Occipital lobe (tissue), 3 donors: ENCODE measurements at places on chromosomes 4 and X. TPM values are rescaled to one million over a fixed set of nuclear protein-coding genes. Genes with fewer than 3 reads are reported as not detected.
A peak's percentile ranks its signal among the peaks of the same experiment; 100 is the strongest.

SSX2 gene
- total RNA-seq, result not detected

OPRPN gene
- total RNA-seq, result not detected

KCNE5 gene
- 1.9 TPM for total RNA-seq

FAM47A gene
- not detected for total RNA-seq

PABPC1L2B gene
- total RNA-seq, result not detected

GRCh38 chr4:71294301-71294700 is 44.5 kb upstream of the SLC4A4 start:
- no peak for DNase-seq

DNA sequence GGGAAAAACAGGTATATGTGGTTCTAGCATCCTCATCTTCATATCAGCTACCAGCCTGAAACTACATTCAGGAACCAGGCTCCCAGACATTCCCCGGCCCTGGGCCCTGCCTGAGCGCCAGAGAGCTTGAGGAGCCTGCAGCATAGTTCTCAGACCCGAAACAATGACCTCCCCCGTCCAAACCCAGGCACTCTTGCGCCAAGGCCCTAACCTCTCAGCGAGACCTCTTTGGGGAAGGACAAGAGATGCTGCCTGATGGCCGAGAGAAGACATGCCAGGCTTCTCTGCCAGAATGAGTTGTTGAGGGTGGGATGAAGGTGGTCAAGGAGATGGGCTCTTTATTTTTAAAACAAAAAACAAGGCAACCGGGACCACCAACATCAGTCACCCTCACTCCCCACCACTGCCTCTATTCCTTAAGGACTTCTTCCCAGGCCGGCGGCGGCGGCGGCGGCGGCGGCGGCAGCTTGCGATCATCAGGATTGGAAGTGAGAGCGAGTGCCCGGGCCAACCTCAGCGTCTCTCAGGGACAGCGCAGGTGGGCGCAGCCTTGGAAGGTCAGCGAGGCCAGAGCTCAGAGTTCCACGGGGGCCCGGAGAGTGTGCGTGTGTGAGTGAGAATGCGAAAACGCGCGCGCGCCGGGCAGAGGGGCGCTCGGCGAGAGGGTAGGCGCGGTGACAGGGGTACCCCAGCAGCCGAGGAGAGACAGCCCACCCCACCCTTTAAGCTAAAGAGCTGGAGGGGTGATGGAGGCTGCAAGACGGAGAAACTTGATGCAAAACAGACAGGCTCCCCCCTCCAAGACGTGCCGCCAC is 601 bp downstream of the INPP4B start:
- DNase-seq, result peak; percentile 27

DNA sequence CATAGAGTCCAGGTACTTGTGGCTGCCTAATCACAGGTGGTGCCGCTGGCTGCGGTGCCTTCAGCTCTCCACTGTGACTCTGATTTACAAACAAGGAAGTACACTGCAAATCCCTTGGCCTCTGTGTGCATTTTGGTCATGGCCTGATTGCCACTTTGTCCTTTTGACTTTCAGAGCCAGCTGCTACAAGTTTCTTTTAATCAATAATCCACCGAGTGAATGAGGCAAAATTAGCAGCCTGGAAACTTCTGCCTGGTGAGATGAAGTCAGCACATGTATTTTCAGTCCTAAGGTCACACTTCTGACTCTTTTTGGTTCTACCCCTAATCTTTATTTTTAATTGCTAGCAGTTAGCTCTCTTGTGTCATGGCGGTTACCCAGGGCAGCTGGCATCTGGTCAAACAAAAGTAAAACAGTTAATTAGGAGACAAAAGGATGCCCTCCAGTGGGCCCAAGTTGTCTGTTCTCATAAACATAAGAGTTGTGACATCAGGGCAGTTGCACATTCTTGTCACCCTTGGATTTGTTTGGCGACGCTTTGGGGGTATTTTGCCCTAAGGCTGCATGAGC is 62.3 kb upstream of the LNX1 start:
- no peak for DNase-seq

- DNase-seq, result no peak
Observed at GRCh38 chrX:333611-334311, 15.2 kb upstream of the GTPBP6 start.

DNA sequence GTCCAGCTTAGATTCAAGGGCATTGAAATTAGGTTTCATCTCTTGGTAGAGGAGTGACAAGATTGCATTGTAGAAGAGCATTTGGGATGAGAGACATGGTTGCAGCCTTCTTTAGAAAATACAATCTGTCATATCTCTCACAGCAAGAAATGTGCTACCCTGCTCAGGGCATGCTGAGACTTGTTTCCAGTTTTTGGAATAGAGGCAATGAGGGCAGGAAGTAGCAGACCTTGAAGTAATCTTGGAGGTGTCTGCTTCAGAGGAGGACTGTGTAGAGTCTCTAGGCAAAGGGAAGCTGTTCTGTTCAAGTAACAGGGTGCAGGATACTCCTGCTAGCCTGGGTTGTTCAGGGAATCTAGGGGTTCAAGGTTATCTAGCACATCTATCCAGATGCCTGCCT is 116.1 kb upstream of the ZNF827 start:
- DNase-seq, result no peak

DNA sequence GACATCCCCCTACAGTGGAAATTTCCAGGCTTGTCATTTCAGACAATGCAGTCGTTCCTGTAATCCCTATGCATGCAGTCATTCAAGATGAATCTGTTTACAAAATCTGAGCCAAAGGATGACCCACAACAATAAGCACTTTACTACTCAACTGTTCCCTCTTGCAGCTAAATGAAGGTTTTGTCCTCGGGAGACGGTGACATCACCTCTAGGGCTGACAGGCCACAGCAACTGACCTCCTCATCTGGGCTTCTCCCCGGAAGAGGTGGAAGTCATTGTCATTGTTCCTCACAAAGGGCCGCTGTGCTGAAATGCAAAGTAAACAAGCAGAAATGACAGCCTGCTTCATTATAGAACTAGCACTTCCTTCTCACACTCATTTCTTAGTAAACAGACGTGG is 29.2 kb downstream of the CLRN2 start:
- peak; percentile 76 for DNase-seq

DNA sequence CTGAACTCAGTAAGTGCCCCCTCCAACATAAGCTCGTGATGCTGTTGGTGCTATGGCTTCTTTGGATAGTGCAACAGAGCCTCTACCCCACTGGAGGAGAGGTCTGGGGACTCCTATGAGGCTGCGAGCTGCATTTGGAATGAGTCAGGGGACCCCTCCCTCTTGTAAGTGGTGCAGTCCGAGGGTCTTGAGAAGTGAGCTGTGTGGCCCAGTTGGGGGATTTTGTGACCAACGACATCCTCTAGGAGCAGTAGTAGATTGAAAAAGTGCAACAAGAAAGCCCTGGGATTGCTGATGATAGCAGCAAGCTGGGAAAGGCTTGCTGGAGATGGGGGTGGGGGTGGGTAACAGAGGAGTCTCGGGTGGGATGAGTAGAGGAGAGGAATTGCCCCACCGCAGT is 3.1 kb downstream of the FRMPD3 start:
- DNase-seq, result no peak

DNA sequence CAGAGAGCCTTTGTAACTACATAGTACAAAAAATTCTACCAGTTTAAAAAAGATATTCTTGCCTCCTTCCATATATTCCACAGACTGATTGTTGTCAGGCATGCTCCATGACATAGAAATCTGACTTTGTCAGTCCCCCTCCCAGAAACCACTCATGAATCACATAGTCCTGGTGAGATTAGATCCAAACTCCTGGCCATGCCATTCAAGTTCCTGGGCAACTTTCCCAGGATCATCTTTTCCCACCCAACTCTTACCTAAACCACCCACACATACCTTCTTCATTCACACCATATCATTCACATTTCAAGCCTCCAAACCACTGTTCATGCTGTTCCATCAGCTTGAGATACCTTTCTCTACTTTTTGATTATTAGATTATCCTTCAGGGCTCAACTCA is 46.4 kb downstream of the SLC16A2 start:
- no peak for DNase-seq

- DNase-seq, result no peak
Observed at GRCh38 chr4:115515366-115515765, 401.9 kb upstream of the NDST4 start.

DNA sequence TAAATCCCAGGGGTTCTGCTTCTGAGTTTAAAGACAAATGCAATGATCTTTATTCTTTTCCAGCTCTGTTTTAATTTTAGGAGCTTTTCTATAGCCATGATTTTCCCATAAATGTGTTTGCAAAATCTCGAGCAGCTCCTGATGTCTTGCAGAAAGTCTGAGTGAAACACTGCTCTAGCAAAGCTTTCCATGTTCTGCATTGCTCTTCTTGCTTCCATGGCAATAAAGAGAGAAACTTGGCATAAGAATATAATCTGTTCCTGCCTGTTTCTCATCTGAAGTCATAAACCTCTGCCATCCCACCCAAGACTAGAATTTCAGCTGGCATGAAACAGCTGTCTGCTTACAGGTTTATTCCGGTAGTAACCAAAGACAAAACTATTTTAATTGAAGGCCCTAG is 254.5 kb downstream of the SPRY1 start:
- no peak for DNase-seq

GRCh38 chrX:28851871-28852270 is 264.6 kb downstream of the IL1RAPL1 start:
- DNase-seq, result no peak

DNA sequence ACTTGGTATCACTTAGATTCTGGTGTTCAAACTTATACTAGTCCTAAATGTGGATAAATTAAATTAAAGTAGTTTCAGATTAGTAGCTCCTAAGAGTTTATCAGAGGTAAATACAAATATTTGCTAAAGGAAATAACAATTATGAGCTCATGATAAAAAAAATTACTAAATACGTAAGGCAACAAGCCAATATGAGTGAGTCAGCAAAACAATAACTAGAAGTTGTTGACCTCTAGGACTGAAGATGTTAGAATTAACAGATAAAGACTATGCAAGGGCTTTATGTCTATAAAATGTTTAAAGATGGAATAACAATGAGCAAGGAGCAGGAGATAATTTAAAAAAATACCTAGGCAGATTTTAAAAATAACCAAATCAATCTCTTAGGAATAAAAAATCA is 195.8 kb downstream of the CLCN4 start:
- DNase-seq, result no peak

DNA sequence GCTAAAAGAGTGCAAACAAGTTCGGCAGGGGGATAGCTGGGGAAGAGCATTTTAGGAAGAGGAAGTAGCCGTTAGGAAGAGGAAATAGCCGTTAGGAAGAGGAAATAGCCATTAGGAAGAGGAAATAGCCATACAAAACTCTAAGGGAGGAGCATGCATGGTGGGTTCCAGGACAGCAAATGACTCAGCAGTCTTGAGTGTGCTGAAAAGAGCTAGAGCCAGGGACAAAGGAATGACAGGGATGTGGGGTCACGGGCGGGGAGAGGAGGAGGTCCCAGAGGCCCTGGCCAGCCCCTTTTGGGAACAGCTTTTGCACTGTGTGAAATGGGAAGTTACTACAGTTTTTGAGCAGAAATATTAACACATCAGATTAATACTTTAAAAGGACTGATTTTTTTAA is 882.6 kb downstream of the TRIML1 start:
- no peak for DNase-seq

GRCh38 chr4:145183581-145183980 is 3.2 kb upstream of the OTUD4 start:
- no peak for DNase-seq

DNA sequence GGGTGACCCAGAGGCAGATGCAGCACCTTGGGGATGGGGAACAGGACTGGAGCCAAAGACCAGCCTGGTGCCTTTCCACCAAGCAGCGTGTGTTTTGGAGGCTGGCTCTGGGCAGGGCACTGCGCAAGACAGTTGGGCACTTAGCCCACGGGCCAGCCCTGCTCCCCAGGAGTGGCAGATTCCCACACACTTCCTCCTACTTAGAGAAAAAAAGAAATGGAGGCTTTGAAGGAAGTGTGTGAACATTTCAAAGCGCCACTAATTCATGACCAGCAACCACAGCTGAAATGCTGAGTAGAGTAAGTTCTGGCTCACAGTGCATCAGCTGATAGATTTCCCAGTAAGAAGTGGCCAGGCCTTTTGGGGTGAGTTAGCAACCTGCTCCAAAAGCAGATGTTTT is 54.9 kb upstream of the LGI2 start:
- peak; percentile 9 for DNase-seq

GRCh38 chr4:88967883-88968331 is 89.1 kb downstream of the FAM13A start:
- no peak for DNase-seq

DNA sequence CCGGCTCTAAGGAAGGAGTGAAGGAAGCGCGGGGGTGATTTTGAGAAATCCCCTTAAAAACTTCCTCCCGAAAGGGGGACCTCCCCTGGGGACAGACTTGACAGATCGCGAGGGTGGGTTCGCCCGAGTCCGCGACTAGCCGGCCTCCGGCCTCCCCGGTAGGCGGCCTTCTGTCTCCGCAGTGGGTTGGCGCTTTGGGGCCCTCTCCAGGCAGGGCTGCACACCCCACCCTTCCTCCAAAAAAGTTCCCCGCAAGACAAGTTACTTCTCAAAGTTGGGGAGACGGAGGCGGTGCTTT is 24.8 kb downstream of the HOPX start:
- peak; percentile 35 for DNase-seq

DNA sequence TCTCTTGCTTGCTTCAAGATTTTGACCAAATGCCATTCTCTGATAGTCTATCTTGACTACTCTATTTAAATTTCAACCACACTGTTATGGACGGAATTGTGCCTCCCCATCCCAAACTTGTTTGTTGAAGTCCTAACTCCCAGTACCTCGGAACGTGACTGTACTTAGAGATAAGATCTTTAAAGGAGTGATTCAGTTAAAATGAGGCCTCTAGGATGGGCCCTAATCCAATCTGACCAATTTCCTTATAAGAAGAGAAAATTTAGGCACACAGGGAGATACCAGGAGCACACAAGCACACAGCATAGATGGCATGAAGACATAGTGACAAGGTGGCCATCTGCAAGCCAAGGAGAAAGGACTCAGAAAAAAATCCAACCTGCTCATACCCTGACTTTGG is 269.9 kb downstream of the KCNIP4 start:
- no peak for DNase-seq

GRCh38 chrX:109918753-109919152 is 84.2 kb upstream of the TMEM164 start:
- no peak for DNase-seq

- DNase-seq, result no peak
Observed at GRCh38 chr4:75513526-75514130, 575 bp downstream of the RCHY1 start.

DNA sequence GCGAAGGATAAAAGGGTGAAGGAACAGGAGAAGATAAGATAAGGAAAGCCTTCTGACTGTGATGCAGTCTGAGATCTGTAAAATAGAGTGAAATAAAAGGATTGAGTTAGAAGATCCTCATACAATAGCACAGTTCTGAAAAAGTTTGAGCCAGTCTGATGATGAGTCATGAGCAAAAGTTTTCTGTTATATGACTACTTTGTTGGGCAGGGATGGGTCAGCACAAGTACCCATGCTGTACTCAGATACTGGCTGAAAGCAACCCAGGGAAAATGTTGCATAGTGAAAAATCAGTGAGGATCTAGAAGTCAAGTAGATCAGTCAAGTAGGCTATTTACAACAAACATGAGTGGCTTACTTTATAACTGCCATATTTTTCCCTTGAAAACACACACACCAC is 253.5 kb downstream of the PCDH10 start:
- no peak for DNase-seq

DNA sequence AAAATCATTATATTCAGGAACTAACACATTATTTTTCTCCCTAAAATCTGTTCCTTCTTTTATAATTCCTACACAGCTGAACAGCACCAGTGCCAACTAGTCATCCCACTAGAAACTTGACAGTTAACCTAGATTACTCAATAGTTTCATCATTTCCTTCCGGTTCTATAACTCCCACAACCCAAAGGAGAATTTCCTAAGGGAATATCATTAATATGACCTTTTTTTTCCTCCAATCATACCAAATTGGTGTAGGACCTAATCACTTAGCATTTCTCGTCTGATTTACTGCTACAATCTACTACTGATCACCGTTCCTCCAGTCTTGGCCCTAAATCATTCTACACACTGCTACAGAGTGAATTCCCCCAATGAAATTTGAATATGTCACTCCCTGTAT is 45.9 kb downstream of the WDFY3 start:
- no peak for DNase-seq
